Gastroesophageal sphincter (tissue), 4 donors: ENCODE measurements at places on chromosomes 7 and 10. TPM values are rescaled to one million over a fixed set of nuclear protein-coding genes. Genes with fewer than 3 reads are reported as not detected.

DNA sequence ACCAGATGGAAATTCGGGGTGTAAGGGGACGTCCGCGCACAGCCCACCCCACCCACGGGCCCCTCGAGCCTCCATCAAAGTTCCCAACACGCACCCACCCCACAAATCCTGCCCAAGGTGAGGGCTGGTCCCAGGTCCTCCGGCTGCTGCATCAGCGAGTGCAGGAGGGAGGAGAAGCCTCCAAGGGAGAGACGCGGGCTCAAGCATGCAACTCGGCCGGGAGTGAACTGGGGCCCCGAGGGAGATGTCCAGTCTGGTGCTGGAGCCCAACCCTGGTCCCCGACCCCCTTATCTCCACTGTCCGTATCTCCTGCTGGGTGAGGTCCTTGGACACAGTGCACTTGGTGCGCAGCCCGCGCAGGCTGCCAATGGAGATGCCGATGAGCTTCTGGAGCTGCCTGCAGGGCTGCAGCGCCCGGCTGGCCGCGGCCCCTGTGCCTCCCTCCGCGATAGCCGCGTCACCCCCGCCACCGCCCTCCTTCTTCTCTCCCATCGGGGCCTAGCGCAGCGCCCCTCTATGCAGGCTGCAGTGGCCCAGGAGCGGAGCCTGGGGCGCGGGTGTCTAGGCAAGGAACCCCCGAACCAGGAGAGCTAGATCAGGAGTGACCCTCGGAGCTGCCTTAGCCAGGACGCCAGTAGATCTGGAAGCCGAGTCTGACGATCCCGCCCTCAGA lies 489.2 kb downstream of the ZNF33B start:
- no peak for ATAC-seq

GRCh38 chr7:13352677-13353076 lies 636.8 kb downstream of the ETV1 start:
- no peak for ATAC-seq

The SAP25 gene
- not detected for total RNA-seq

DNA sequence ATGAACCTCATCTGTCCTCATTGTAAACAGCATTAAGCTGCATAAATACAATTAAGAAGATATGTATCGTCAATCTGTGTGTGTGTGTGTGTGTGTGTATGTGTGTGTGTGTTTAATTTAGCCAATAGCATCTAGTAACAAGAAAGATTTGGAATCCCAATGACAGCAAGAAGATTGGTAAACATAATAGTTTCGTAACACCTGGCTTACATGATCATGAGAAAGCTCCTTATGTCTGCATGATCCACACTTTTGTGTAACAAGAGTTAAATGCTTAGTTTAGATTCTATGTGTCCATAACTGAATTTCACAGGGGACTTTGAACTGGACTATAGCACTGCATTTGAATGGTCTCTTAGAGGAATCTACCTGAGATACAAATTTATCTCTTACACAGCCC lies 191.0 kb upstream of the BET1 start:
- no peak for ATAC-seq

DNA sequence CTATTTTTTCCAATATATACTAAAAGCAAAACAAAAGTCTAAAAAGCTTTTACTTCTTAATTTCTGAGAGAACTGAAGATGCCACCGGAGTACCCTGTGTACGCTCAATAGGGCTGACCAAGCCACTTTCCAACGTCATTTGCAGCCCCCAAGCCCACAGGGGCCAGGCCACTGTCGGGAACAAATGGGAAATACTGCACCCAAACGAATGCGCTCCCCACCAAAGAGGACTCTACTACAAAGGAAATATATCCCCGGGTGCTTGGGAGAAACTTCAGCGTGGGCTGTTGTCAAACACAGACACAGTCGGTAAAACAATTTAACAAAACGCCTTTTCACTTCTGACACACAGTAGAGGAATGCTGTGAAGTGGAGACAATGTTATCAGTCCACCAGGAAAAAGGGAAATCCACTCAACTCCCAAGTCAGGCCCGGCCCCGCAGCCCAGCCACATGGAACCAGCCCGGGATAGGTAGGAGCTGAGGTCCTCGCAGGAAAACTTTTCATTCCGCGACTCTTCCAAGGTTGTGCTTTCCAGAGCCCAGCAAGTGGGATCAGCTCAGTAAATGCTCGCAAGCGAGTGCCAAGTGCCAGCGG lies 1.4 kb downstream of the PARD3 start:
- no peak for ATAC-seq

- ATAC-seq: no peak
Measured at GRCh38 chr10:132708441-132708840, 77.5 kb downstream of the NKX6-2 start.

GRCh38 chr10:132856869-132857524 lies 71.0 kb upstream of the NKX6-2 start:
- no peak for ATAC-seq

GRCh38 chr10:53675177-53675576 lies 902.6 kb upstream of the MBL2 start:
- no peak for ATAC-seq

- no peak for ATAC-seq
Measured at GRCh38 chr10:15712883-15713282, 6.8 kb downstream of the ITGA8 start.

DNA sequence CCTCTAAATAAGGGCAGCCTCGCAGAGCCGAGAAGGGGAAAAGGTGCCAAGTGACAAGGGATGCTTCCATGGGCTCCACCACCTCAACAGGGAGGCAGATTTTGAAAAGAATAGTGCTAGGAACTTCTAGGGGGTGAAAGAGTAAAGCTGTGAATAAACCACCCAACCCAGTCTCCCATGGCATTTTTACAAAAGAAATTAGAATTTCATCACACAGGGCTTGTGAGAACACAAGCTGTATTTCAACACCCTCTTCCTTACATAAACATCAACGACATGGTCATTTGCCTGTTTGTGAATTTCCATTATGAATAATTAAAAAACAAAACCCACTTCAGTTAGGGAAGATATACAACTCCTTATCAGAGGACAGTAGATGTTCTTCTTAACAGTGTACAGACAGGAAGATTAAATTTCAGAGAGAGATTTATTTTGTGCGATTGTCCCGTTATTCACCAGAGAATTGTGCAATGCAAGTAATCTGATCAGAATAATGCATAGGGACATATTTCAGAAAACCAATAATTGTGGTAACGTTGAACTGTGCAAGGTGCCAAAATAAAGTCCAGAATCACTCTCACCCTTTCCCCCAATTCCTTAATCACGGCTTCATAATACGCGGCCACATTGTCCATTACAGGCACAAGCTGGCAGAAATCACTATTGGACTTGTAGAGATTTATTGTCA lies 207.8 kb upstream of the MGMT start:
- peak; percentile 81 for ATAC-seq

DNA sequence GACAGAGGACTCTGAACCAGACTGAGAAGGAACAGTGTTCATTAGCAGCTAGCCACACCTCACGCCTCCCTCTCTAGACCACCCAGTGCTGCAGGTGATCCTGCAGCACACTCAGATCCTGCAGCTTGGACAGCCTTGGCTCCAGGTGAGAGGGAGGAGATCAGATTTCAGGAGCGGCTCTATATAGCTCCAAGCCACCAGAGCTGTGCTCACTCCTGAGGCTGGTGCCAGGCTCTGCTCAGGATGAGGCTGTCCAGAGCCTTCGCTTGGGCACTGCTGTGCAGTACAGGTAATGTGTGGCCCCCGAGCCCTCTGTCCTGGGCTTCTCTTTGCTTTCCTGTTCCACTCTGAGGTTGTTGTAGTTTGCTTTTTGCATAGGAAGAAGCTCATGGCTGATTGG lies 42.4 kb downstream of the C10orf120 start:
- ATAC-seq: no peak

DNA sequence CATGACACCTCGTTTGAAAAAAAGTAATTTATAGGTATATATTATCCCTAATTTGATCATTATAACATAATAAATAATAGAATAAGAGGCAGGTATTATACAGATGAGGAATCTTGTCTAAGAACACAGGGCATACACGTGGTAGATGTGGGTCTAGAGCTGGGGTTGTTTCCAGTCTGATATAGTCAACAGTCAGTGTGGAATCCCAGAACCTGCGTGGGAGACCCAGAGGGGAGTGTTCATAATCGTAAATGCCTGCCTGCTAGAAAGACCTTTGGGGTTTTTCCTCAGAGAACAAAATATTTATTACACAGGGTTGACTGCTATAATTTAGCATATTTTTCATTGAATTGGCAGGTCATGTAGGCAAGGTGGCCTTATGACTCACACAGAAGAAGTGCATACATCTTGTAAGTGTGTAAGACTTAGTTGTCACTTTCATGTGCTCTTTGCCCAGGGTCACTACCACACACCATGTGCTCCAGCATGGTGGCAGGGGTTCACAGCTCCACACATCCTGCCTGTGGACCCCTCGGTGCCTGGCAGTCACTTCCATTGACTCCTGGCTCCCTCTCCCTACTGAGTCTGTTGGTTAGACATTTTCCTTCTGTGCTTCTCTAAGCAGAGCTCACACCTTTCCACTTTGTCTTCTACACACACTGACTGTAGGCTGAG lies 94.9 kb upstream of the IKZF1 start:
- ATAC-seq: no peak

DNA sequence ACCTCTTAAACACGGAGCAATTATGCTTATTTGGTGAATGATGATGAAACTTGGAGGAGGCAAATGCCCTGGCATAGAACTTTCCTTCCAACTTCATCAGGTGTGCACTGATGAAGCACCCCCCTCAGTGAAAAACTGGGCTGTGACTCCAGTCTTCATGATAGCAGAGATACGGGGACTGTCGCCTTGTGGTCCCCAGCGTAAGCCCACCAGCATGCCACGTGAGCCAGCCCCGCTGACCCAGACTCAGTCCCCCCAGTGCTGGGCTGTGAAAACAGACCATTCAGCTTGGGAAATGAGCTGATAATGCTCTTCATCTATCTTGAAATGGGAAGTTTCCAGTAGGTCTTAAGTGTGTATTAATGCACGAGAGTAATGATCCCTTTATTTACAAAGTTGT lies 177.0 kb downstream of the SNX10 start:
- no peak for ATAC-seq

DNA sequence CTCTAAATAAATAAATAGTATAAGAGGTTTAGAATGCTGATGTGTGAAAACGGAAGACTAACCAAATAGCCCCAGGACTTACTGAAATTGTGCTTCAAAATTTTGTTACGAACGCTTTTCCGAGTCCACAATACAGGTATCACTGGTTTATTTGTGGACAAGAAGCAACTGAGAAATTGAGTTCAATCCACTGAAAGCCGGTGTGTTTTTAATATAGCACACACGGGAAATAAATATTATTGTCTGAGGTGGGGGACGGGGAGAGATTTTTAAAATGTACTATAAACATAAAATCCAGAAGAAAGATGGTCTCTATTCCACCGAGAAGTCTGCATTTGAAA lies 598 bp downstream of the SLC16A12 start:
- no peak for ATAC-seq

The PAPOLB gene
- total RNA-seq: 0.13 TPM

DNA sequence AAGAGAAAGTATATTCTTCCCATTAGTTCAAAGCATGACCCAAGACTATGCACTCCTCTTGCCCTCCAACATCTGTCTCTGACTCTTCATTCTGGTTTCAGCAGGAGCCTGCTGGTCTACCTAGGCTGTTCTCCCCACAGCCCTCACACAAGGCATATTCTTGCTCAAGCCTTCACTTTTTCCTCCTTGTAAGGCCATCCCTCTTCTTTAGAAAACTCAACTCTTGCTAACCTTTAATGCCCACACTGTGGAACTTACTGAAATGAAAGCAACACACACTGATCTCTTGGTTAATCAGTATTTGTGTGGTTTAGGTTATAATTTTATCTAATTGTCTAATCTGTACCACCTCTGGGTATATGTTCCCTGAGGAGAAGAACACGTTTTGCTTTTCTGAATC lies 75.8 kb downstream of the PRKCQ start:
- no peak for ATAC-seq

- no peak for ATAC-seq
Measured at GRCh38 chr10:34713875-34714274, 101.2 kb downstream of the PARD3 start.

The FBXL13 gene
- 1.3 TPM for total RNA-seq

GRCh38 chr7:41996381-41997035 lies 240.5 kb downstream of the GLI3 start:
- no peak for ATAC-seq

- ATAC-seq: no peak
Measured at GRCh38 chr10:89543841-89544240, 8.4 kb upstream of the SLC16A12 start.

The SPDYE6 gene
- total RNA-seq: not detected

- peak; percentile 39 for ATAC-seq
Measured at GRCh38 chr10:22321156-22321923, 441 bp downstream of the BMI1 start.

GRCh38 chr7:150420242-150420641 lies 30.2 kb upstream of the GIMAP8 start:
- no peak for ATAC-seq

GRCh38 chr10:110698340-110698739 lies 54.2 kb downstream of the RBM20 start:
- no peak for ATAC-seq

DNA sequence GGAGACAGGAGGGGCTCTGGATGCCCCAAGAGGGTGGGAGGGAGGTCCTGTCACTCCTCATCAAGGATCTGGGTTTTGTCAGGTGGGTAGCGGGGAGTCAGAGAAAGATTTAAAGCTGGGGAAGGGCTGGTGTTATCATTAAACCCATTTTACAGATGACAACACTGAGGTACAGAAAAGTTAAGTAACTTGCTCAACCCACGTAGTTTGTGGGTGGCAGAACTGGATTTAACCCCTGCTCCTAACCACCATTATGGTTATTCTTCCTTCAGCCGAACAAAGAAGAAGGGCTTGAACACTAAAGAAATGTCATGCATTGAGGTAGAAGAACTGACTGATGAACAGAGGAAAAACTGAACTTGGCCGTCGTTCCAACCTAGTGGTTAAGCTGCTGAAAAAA lies 24.9 kb upstream of the PRKAG2 start:
- no peak for ATAC-seq

The KIAA1217 gene
- 12.8 TPM for total RNA-seq

DNA sequence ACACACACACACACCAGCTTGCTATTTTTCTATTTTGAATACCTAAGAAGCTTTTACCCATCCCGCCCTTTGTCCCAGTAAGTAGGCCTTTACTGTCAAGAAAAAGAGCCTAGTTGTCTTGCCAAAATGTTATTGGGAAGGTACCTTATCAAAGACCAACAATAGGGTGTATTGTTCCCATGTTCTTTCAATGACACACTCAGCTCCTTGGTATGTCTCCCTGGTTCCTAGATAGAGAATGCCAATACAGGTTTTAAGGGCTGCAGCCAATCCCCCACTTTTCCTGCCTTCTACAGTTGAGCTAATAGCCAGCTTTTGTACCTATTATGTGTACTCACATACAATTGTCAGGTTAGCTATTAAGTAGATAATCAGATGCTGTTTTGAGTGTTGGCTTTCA lies 92.0 kb upstream of the LRRTM3 start:
- no peak for ATAC-seq

The FBXO24 gene
- total RNA-seq: 1.9 TPM

The CDC14C gene
- not detected for total RNA-seq

DNA sequence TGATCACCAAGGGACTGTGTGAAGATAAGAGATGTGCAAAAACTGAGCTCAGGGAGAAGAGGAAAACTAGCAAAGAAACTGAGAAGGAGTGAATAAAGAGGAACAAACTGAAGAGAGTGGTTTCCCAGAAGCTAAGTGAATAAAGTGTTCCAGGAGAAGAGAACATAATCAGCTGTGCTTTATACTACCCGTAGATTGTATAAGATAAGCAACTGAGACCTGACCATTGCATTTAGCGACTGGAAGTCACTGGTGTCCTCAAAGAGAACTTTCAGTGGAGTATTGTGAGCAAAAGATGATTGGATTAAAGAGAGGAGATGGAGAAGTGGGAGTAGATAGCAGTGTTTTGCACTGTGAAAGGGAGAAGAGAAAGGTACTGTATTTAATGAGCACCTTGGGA lies 14.6 kb downstream of the PHTF2 start:
- ATAC-seq: no peak

GRCh38 chr7:112484671-112485167 lies 3.9 kb downstream of the LSMEM1 start:
- ATAC-seq: peak; percentile 63
